Esophagus squamous epithelium (tissue), 5 donors: ENCODE measurements at places on chromosomes 11 and 22. TPM values are rescaled to one million over a fixed set of nuclear protein-coding genes. Genes with fewer than 3 reads are reported as not detected.

- no peak for DNase-seq
These were observed 36.4 kb downstream of the PIK3C2A start for GRCh38 chr11:17171343-17171742.

GRCh38 chr11:117606211-117606610, 190.8 kb downstream of the DSCAML1 start:
- no peak for DNase-seq

The TLCD5 gene
- 3.2 TPM for total RNA-seq

The ART1 gene
- total RNA-seq = not detected

The CD3D gene
- total RNA-seq = 11.8 TPM
